ENCODE measurements at places on chromosomes 2 and 18.
A peak's percentile ranks its signal among the peaks of the same experiment; 100 is the strongest.

DNA sequence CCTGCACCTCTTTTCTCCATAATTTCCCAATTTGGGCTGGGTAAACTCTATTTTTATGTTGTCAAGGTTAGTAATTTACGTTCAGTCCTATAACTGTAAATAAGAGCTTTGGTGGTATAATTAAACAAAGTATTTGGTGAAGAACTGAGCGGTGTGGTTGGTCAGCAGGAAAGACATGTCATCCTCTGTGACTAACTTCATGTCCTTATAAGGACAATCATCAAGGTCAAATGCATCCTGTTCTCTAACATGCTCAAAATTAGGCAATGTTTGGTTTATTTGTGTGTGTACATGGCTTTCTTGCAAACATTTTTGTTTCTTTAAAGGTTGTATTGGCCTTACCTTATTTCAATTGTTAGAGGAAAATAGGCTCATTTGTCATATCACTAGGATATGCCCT is 121.5 kb upstream of the NABP1 start:
- DNase-seq, result no peak

- no peak for DNase-seq
These were observed 15.3 kb downstream of the TWIST2 start for GRCh38 chr2:238863231-238863630.

- DNase-seq, result no peak
These were observed 262.0 kb upstream of the PIK3C3 start for GRCh38 chr18:41693008-41693407.

GRCh38 chr18:59651071-59651470 is 46.2 kb downstream of the CCBE1 start:
- DNase-seq, result no peak

DNA sequence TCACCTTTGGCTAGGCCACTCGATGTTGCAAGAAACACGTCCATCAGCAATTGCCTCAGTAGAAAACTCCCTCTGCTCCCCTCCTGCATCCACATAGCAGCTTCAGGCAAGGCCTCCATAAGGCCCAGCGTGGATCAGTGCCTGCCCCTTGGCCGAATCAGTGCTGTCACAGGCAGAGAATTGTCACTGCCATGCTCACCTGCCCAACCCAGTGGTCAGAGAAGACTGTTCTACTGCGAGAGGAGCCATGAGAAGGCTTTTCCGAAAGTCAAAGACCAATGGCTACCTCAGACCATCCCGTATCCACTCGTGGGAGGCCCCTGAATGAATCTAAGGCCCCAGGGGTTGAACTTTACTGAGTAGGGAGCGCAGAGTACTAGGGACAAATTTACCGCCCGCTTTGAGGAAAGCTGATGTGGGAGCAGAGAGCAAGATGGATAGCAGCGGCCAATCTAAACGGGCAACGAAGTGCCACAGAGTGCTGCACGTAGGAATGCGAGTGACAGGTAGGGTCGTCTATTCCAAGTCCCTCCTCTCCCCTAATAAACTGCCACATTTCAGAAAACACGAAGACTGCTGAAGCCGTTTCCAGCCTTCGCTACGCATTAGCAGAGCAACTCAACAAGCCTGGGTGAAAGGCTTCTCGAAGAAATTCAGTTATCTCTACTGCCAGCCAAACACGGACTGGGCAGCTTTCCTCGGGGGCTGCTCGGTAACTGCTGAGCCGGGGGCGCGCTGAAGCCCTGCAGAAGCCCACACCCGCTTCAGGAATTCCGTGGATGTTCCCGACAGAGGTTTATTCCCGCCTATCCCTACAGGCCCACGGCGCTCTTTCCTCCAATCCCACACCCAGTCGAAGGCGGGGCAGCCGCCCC is 968 bp upstream of the RALBP1 start:
- peak; percentile 91 for DNase-seq

GRCh38 chr2:20491739-20492531 is 45.1 kb downstream of the RHOB start:
- DNase-seq, result peak; percentile 61

Data from mesenchymal stem cell (in vitro differentiated cells and primary cell).